ENCODE measurements at places on chromosomes 1 and 21.
A peak's percentile ranks its signal among the peaks of the same experiment; 100 is the strongest.

DNA sequence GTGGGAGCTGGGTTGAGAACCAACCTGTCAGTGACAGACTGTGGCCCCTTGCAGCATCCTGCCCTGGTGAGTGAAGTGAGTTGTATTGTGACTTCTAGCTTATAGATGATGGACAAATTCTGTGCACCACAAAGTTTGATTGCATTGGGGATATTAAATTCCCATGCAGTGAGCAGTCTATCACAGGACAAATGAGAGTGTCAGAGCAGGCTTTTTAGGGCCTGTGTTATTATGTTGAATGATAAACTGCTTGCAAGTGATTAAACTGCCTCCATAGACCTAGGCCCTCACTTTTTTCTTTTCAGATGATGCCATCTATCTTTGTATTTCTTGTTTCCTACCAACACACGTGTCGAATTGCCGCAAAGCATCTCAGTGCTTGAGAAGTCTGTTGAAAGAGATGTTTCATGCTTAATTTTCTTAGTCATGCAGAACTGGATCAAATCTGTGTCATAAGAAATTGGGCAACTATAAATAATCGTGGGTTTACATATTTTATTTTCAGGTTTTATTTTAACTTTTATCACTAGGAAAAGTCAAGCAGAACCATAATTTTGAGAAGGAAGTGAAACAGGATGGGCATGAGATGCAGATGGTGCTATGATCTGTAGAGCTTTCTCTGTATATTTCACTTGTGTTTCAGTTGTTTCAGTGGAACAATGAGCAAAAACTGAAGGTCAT lies 199.2 kb downstream of the S1PR1 start:
- no peak for DNase-seq

- DNase-seq: no peak
These were observed 11.7 kb upstream of the METTL13 start for GRCh38 chr1:171769754-171770153.

DNA sequence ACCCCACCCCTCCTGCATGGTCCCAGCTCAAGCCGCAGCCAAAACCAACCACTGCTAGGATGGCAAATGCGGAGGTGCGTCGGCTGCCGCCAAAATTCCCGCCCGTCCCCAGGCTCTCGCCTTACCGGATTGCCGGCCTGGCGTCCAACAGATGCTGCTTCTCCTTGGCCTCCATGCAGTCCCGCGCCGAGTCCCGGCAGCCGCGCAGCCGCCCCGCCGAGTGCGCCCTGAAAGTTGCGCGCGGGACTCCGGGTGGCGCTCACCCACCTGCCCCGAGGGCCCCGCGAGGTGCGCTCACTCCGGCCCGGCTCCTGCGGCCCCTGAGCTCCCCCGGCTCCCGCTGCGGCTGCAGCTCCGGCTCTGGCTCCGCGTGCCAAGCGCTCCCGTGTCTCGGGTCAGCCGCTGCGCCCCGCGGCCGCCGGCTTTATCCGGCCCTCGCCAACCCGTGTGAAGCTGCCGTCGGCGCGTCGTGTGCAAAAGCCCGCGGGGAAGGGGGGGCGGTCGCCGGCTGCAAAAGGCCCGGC lies at the start of gene SLC30A2:
Gene SLC30A2, minus strand, starts transcription at position 397 of the 524 bp plus-strand sequence. Its CDS starts 222 bp downstream, at position 175.
- DNase-seq: no peak

DNA sequence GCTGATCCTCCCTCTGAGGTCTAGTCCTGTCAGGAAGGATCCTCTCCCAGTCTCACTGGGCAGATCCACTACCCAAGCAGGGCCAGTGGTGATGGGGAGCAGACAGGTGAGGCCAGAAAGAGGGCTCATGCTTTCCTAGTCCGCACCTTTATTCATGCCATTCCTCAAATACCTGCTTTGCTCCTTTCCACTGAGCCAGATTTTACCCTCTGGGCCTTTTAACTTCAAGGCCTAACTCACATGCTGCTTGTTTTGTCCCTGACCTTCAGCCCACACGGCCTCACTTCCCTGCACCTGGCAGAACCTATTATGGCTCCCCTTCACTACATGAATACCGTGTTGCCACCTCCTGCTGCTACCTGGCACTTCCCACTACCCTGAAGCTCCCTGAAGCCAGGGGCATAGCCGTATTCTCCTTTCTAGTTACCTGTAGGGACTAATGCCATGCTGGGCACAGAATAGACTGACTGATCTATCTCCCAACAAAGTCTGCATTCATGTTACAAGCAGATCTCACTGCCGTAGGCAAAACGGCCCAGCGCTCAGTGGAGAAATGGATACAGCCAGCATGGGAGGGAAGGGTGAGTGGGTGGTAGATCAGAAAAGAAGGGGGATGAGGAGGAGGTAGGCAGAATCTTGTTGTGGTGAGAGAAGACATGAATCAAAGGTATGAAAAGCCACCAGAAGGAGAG lies 36.1 kb upstream of the GOLT1A start:
- DNase-seq: no peak

DNA sequence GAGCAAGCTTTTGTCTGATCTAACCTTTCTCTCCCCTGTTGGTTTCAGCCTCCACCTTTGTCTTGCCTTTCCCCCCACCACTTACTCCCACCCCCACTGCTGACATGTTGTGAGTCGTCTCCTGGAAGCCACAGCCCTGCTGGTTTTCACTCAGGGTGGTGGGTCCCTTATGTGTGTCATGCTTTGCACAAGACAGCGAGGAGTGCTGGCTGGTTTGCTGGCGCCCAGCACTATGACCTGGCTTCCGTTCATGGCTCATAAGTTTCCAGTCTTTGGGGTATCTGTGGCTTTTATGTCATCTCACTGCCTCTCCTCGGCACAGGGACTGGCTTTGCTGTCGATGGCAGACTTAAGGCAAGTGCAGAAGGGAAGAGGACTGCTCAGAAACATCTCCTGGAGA lies 177.7 kb downstream of the KIF26B start:
- DNase-seq: peak; percentile 12

GRCh38 chr1:40197656-40198055 lies 36.5 kb downstream of the RLF start:
- DNase-seq: no peak

DNA sequence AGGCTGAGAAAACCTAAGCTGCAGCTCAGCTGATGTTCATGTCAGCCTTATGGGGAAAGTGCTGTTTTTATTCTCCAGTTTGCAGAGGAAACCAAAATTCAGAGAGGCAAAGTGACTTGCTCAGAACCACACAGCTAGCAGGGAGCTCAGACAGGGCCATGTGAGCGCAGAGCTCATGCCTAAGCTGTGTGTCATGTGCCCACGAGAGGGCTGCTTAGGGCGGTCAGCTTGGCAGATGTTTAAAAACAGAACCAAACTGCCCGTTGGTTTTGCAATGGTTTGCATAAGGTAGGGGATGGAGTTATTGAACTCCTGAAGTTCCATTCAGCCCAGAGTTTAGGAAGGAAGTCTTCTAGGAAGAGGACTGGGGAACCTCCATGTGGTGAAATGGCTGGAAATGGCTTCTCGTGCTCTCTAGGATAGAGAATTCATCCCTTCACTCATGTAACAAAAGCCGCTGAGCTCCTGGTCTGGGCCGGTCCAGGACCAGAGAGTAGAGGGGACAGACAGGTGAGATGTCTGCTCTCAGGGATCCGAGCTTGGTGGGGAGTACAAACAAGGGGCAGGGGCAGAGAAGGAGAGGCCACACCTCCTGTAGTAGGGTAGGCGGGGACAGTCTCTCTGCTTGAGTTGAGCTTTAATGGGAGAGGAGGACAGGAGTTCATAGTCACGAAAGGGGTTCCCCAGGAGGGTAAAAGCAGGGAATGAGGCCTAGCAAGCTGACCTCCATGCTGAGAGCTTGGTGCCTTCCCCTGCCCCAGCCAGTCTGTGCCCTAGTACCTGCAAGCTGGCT lies 46.9 kb downstream of the ARHGEF10L start:
- no peak for DNase-seq

DNA sequence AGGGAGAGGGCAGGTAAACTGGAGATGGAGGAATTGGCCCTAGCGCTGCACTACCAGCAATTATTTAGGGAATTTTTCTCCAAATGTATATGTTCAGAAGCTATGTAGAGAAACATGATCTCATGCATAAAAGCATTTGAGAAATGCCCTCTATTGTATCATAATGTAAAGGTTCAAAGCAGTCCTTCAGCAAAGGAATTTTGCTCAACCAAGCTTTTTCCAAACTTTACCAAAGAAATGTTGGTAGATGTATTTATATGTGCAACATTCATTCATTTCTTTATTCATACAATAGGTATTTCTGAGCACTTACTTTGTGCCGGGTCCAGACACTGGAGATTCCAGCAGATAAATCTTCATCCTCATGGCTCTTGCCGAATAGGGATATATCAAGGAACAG lies 64.4 kb downstream of the XCL1 start:
- DNase-seq: no peak

GRCh38 chr1:41417335-41417682 lies 56.1 kb downstream of the FOXO6 start:
- no peak for DNase-seq

DNA sequence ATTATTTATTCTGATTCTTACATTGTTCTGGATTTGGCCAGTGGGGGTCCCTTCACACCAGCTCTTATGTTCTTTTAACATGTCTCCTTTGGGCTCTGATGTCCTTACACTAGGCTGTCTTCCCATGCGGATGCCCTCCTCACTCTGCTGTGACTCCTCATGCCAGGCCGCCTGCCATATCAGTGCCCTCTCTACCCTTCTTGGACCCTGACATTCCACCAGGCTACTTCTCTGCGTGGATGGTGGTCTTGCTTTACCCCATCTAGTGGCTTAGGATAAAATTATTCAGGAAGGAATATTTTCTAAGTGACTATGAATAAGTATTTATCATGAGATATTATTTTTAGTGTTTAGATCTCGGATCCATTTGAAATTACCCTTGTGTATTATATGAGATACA lies 21.2 kb downstream of the ATF6 start:
- no peak for DNase-seq

GRCh38 chr1:57026624-57027354 lies 61.0 kb upstream of the C8B start:
- no peak for DNase-seq

GRCh38 chr21:14453339-14454015 lies 70.5 kb upstream of the HSPA13 start:
- DNase-seq: no peak

Data from activated CD4-positive, alpha-beta T cell treated with anti-CD3 and anti-CD28 coated beads for 24 hours (primary cell).